ENCODE measurements at places on chromosomes 11 and 22.

DNA sequence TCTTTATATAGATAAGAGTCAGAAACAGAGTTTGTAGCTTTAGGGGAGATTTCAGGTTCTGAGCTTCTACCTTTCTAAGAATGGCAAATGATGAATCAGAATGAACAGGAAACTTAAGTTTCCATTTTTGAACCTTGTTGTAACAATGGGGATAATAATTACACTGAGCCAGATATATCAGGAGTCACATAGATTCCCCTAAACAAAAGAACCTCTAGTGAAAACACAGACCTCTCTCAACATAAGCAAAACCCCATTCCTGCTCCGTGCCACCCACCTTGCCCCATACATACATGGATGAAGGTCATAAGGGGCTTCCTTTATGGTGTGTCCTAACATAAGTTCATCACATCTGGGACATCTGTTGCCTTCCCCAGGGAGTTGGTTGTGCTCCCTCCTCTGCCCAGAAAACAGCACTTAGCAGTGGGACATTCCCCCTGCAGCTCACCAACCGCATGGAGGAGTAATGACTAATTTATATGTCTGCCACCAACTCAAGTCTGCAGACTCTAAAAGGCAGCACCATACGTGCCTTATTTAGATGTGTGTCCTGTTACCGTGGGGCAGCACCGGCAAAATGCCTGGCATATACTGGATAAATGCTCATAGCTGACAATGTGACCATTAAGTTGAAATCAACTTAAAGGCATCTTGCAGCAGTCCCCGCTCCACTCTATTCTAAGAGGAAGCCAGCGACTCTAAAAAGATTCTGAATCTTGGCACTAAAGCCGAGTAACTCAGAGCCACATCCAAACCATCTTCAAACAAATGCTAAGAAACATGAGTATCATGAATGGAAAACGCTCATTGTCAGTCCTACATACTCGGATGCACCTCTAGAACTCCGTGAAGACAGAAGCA is 8.0 kb downstream of the JAML start:
- peak; percentile 31 for DNase-seq

GRCh38 chr11:34512840-34513681 is 533 bp downstream of the ELF5 start:
- peak; percentile 8 for DNase-seq

- no peak for DNase-seq
Measured at GRCh38 chr11:13680501-13681264, 12.2 kb downstream of the FAR1 start.

- no peak for DNase-seq
Measured at GRCh38 chr11:18768472-18768901, 23.1 kb downstream of the PTPN5 start.

GRCh38 chr22:46328797-46329196 is 6.7 kb upstream of the TRMU start:
- DNase-seq = no peak

GRCh38 chr22:39994566-39995392 is at the start of gene FAM83F:
TSS of gene FAM83F (plus strand) at chr22:39994954. CDS start at chr22:39995043, 89 bp downstream.
- peak; percentile 25 for DNase-seq

DNA sequence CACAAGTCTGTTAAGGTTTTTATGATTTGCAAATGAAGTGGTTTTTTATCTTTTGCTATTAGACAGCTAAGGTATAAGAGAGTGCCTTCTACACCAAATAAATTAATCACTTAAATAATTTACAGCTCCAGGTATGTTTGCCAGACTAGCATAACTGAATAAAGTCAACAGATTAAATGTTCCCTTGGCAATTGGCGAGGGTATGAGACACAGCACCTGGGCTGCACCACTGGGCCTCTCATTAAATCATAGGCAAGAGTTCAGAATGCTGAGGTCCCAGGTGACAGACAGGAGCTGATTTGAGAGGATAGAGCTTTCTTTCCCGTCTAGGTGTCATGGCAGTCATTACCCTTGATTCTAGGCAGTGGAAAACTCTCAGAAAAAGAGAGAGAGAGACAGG is 62.6 kb upstream of the WT1 start:
- no peak for DNase-seq

DNA sequence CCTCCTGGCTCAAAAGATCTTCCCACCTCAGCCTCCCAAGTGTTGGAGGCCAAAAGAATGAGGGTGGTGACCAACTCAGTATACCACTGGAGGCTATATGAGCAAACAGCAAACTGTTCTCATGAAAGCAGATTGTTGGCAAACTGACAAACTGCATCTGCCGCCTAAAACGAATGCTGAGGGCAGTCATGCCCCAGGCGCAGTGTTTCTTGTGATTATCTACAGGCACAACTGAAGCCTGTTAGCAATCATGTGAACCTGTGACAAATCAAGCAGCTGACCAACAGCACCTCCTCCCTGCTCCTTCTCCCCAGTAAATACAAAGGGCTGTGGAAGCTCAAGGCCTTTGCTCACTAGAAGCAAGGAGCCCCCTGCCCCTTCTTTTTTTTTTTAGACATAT is 47.8 kb downstream of the BTBD10 start:
- no peak for DNase-seq

DNA sequence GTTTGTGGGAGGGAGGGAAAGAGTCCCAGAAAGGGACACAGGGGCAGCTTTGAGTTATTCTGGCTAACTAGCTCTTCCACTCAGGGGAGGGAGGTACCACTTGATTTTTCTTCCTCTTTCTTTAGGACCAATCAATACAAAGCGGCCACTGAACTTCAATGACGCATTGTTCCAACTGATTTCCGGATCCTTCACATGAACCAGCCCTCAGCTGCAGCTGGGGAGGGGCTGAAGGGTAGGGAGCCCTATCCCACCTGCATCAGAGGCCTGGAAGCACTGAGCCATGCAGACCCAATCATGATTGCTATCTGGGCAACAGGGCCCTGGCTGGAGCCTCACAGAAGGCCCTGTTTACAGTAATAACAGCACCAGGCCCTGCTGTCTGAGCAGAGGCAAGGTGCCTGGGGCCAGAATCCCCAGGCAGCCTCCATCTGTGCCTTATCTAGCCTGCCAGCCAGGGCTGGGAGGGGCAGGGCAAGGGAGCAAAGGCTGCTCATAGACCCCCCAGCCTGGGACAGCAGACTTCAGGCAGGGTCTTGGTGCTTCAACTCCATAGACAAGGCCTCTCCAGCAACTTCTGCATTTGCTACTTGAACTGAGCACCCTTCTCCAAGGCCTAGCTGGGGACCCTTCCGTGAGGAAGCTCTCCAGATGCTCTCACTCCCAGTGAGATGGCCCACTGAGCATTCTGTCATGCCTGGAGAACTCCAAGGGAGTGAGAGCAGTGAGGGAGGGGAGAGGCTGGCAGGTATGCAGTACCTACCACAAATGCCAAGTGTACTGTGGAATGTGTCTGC is 22.5 kb downstream of the CLPB start:
- DNase-seq = peak; percentile 8

DNA sequence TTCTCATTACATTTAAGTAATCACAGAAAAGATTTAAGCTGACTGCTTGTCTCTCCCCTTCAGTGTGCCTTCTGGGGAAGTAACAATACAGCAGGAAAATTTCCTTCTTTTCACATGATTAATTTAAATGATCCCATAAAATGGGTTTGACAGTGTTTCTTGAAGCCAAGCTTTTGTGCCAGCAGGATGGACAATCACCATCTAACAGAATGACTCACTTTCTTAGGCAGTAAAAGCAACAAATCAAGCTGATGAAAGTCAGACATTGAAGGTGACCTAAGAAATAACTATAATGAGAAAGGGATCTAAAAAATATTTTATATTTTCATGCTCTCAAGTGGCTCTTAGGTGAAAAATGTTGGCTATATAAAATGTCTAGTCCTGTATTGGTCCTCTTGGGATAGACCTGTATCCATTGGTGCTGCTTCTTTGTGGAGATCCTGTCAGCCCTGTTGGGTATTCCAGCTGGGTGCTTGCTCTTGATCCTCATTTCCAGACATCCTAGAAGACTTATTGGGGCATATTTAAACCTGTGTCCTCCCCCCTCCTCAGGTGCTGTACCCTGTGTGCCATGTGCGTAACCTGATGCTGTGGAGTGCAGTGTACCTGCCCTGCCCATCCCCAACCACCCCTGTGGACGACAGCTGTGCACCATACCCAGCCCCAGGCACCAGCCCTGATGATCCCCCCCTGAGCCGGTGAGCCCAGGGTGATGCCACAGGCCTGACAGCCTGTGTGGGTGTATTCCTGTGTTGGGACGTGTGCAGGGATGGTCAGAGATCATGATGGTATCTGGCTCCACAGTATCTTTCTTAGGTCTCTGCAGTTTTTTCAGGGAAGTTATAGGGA is 62.7 kb upstream of the HORMAD2 start:
- no peak for DNase-seq

DNA sequence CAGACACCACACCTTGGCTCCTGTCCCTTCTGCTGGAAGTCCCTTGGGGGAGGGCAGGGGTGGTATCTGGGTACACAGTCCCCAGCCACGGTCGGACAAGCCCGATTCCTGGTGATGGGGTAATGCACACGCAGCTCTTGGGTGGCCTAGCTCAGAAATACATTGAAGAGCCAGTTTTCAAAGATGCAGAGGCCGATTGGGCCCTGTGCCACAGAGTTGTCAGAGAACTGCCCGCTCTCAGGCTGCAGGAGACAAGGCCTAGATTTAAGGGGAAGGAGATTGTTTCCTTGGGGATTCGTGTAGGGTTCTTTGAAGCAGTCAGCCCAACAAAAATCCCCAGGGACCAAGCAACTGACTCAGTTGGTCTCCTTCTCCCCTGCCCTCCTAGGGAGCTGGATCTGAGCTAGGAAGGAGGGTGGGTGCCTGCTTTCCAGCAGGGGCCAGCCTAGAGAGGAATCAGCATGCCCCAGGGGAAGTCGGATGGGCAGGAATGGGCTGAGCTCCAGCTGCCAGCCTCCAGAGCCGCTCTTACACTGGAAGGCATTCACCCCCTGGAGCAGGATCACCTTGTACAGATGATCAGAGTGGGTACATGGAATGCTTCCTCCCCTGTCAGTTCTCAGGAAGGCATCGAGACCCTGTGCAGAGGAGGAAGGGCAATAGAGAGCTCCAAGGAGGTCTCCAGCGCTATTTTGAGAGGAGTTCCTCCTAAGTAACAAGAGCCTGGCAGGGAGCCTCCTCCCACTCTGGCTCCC is 3.3 kb upstream of the SCN4B start:
- no peak for DNase-seq

DNA sequence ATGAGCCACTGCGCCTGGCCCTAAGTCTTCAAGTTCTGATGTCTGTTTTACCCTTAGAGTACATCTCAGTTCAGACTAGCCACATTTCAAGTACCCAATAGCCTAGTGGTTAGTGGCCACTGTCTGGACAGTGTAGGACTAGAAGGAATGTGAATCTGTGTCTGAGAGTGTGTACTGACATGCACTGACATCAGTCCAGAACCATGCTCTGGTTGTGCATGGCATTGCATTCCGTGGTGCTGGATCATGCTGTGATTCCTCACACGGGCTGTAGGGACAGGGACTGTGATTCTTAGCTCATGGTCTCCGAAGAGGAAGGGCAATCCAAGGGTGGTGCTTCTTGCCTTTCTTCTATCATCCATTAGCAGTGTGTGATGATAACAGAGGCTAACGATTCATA is 41.1 kb downstream of the AMOTL1 start:
- DNase-seq = no peak

DNA sequence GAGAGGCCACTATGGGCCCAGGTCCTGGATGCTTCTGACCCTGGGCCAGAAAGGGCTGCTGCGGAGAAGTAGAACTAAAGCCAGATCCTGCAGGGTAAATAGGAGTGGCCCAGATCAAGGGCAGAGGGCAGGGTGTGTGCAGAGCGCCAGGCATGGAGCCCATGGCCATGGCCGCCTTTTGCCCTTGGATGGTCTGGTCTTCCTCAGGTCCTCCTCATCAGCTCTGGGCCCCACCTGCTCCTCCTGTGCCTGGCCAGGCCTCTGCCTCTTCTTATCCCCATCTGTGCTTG is 277.6 kb downstream of the BRD1 start:
- DNase-seq = no peak

DNA sequence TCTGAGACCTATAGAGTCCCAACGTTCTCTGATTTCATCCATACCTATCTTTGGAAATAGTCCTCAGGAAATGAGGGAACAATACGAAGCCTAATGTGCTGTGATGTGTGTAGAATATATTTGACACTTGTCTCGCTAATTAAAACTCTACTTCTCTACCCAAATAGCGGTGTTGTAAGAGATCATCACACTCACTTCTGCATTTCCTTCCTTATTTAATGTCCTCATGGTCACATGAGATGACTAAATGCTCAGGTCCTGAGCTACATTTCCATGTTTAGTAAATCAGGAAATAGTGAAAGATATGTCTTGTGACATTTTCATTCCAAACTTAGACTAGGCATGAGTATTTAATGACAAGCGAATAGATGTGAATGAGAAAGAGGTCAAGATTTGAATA is 112.3 kb downstream of the MAML2 start:
- no peak for DNase-seq

DNA sequence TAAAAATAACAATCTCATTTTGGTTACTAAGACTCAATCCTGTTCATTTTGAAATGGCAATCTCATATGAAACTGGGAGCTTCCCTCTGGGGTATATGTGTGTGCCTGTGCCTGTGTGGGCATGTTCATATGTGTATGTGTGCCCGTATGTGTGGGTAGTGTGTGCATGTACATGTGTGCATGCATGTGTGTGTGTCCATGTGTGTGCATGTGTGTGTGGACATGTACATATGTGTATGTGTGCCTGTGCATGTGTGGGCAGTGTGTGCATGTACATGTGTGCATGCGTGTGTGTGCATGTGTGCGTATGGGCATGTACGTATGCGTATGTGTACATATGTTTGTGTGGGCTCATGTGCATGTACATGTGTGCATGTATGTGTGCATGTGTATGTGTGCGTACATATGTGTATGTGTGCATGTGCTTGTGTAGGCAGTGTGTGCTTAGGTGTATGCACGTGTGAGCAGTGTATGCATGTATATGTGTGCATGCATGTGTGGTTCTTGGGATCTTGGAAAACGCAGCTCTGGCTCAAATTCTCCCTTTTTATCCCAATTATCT is 24.5 kb upstream of the CACNG2 start:
- no peak for DNase-seq

GRCh38 chr22:43820651-43821305 is 8.7 kb upstream of the EFCAB6 start:
- no peak for DNase-seq

DNA sequence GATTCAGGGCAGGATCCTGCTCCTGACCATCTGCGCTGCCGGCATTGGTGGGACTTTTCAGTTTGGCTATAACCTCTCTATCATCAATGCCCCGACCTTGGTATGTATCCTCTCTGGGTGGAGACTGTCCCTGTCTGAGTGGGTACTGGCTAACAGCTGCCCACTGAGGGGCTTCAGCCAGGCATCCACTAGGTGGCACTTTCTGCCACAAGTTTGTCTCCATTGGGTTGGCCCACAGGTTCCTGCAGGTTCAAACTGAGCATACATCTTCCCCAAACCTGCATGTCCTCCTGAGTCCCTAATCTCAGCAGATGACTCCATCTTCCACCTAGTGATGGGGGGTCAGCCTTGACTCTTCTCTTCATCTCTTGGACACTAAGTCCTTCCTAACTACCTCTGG is 4.4 kb downstream of the SLC2A11 start:
- no peak for DNase-seq

GRCh38 chr11:86670911-86671310 is 1.5 kb downstream of the ME3 start:
- DNase-seq = no peak
